ENCODE measurements at places on chromosomes 7 and 10. TPM values are rescaled to one million over a fixed set of nuclear protein-coding genes. Genes with fewer than 3 reads are reported as not detected.

Gene SFRP4
- 26.8 TPM for polyA plus RNA-seq

Gene PRR15
- 0.38 TPM for polyA plus RNA-seq

Gene ALOX5
- polyA plus RNA-seq = 3.8 TPM

Gene AS3MT
- polyA plus RNA-seq = 11.8 TPM

Gene MSS51
- polyA plus RNA-seq = 6.4 TPM

- DNase-seq = no peak
Observed at GRCh38 chr10:110398419-110399105, 93.8 kb upstream of the SMNDC1 start.

- no peak for DNase-seq
Observed at GRCh38 chr7:28678431-28678965, 266.2 kb downstream of the CREB5 start.

DNA sequence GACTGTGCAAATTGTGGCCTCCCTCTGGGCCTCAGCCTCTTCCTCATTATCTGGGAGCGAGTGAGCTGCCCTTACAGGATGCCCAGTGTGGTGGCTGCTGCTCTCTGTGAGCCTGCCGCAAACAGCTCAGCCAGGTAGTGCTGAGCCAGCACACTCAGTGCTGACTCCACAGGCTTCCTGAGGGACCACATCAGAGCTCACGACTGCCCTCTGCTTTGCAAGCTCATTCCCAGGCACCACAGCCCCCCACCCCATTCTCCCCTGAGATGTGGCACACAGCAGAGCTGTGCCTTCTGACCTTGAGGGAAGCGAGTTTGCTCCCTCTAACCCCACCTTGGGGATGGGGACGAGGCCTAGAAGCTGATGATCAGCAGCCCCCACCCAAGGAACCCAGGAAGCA is 230.5 kb upstream of the PPP2R2D start:
- no peak for DNase-seq

DNA sequence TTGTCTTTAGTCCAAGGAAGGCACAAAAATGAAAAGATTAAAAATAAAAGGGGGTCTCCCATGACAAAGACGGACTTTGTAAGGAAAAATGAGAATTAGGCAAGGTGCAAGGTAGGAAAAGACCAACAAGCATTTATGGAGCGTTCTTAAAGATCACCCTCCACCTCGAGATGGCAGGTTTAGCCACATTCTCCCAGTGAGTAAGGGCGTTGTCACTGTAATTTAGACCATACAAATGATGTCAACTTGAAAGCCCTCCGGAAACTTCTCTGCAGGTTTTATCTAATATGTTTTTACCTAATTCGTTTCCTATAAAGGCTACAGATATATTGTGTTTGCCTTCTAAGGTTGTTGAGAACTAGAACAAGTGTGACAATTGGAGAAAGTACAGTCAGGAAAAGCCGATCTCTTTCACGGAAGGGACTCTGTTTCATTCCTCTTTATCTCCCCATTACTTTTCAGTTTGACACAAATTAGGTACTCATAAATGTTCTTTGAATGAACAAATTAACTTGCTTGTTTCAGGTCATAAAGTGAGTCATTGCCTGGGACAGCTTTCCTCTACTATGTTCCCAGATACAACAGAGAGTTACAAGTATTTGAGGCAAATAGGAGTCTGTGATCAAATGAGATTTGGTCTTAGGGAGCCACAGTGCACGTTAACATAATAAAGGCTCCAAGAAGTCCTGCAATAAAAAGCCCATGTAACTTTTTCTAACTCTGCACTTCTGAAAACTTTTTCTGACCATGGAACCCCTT is 102.6 kb upstream of the HABP2 start:
- DNase-seq = no peak

DNA sequence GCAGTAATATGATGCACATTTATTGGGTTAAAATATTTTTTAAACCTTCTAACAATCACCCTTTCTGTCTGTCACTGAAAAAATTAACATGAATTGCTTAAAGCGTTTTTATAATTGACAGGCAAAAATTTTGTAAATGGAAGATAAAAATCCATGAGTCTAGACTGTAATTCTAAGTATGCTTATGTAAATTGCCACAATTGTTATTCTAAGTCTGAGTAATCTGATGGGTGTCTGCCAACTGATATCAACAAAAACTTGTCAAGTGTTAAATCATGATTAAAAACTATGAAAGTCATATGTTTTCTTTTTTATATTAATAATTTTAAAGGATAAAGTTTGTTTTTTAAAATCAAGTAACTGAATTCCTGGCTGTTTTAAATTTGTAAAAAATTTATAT is 208.2 kb downstream of the CDK14 start:
- no peak for DNase-seq

DNA sequence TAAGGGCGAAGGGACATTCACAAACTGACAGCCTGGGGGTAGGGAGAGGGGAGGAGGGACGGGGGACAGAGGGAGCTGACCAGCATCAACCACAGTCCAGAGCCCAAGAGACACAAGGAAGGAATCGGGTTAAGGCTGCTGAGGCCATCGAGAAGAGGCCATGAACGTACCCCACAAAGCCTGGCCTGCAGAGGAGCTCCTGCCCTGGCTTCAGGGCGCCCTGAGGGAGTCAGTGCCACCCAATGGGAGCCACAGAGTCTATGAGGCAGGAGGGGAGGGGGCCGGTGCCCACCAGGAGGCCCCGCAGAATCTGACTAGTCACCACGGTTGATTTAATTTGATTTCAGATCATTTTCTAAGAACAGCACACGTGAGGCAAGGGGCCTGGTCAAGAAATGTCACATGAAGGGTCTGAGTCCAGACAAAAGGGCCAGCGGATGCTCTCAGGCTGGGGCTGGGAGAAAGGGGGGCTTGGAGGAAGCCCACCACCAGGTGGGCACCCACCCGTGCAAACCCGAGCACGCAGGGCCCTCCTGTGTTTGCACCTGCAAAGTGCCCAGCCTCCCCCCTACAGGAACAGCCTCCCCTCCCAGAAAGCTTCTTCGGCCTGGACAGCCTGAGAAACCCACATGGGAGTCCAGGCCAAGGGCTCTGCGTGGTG is 40.4 kb downstream of the CAMK2B start:
- DNase-seq = no peak

GRCh38 chr10:110547139-110547761 is 20.2 kb upstream of the SMC3 start:
- peak; percentile 60 for DNase-seq

DNA sequence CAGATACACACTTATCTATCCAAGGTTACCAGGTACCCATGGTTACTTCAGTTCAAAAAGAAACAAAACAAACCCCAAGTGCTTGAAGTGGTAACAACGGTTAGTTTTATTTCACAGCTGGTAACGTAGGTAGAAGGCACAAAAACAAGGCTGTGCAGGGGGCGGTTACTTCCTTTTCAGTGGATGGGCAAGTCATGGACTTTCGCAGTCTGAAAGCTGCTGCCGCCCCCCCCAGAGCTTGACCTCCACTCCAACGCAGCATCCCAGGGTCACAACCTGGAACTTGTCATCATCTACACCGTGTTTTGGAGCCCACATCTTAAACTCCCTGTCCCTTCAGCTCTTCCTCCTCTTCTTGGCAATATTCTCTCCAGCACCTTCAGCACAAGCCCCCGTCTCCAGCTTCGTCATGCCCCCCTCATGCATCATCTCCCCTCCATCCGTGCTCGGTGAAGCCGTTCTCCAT is 181.2 kb upstream of the ITGB1 start:
- DNase-seq = no peak

DNA sequence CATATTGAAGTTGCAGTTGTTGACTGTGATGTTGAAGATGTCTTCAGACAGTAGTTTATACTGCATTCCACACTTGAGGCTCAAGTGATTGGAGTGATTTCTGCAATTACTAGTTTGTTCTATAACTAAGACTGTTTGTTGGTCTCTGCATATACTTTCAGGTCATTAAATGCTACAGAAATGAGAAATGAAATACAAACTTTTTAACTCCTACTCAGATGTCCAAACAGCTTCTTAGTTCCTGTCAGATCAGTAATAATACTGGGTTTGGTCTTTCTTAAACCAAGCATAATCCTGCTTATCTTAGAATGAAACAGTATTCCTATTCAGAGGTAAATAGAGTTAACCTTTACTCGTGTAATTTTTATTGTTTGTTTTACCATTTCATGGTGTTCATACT is 115.9 kb downstream of the CCNY start:
- no peak for DNase-seq

DNA sequence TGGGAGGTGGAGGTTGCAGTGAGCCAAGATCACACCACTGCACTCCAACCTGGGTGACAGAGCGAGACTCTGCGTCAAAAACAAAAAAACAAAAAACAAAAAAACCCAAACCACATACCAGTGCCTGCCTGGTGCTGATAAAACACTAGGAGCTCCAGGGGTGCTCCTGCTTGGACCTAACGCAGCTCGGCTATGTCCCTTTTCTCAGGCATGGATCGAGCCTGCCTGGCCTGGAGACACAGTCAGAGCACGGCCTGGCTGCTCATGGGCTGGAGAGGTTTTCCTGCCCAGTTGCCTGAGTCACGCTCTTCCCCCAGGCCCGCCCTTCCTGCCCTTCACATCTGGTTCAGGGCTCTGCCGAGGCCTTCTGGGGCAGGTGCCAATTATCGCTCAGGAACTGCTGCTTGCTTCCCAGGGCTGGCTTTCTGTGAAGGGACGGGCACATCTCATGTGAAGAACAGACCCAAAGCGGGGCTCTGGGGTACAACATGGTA is 12.6 kb upstream of the NPFFR1 start:
- DNase-seq = no peak

GRCh38 chr10:3067859-3068179 is 471 bp downstream of the PFKP start:
- DNase-seq = no peak

DNA sequence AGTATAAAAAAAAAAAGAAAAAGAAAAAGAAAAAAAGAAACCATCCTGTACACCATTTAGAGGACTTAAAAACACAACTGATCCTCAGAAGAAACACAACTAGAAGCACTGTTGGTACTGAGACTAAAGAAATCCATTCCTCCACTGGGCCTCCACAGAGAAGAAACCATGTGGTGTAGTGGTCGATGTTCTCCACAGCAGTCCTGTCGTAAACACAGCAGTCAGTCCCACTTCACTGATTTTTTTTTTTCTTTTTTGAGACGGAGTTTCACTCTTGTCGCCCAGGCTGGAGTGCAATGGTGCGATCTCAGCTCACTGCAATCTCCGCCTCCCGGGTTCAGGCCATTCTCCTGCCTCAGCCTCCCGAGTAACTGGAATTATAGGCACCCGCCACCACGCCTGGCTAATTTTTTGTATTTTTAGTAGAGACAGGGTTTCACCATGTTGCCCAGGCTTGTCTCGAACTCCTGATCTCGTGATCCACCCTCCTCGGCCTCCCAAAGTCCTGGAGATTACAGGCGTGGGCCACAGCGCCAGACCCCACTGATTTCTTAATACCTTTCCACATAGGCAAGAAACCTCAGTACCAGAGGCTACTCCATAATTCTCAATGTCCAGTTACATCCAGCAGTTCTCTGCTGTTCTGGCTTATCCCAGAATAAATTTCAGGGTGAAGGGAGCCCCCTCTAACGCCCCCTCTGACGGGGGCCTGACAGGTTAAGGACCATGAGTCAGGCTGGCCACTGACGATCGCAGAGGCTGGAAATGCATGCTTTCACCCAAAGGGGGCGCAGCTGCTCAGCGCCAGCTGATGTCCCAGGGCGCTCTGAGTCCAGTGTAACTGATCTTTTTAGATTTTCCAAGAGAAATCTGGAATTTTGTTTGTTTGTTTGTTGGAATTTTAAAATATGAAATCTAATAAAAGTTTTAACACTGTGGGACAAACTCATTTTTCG is 24.8 kb upstream of the FFAR4 start:
- no peak for DNase-seq

DNA sequence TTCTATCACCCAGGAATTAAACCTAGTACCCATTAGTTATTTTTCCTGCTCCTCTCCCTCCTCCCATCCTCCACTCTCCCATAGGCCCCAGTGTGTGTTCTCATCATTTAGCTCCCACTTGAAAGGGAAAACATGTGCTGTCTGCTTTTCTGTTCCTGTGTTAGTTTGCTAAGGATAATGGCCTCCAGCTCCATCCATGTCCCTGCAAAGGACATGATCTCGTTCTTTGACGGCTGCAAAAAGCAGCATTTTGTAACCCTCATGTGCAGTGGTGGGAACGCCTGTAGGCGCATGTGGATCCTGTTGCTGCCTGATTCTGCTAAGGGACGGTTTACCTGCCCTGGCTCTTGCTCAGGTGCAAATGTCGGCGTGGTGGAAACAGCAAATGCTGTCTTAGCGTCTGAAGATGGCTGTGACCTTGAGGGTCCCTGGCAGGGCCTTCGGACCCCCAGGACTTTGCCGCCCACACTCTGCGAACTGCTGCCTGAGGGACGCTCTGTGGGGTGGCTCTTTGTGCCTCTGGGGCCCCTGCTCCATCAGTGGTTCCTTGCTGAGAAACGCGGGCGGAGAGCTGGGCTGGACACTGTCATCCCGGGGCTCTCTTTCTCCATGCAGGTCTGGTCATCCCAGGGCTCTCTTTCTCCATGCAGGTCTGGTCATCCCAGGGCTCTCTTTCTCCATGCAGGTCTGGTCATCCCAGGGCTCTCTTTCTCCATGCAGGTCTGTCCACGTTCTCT is 5.6 kb upstream of the MTG1 start:
- DNase-seq = no peak

- DNase-seq = no peak
Observed at GRCh38 chr7:45976485-45976856, 55.4 kb upstream of the IGFBP3 start.

- no peak for DNase-seq
Observed at GRCh38 chr10:113987805-113988204, 55.9 kb upstream of the ADRB1 start.

DNA sequence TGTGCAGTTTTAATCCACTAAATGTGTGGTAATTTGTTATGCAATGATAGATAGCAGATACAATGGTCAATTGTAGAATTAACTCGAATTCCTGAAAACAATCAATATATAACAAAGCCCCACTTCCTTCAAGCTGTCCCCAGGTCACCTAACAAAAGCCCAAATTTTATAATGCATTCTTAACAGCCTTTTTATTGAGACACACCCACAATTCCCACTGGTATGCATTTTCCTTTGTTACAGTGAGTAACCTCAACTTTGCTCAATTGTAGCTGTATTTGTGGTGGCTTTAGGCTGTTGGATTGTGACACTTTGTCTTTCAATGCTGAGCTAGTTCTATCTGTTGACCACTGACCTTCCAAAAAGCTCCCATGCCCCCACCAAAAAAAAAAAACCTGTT is 279.8 kb upstream of the CACNA2D1 start:
- DNase-seq = no peak

GRCh38 chr7:150425670-150426069 is 24.8 kb upstream of the GIMAP8 start:
- DNase-seq = no peak

GRCh38 chr10:102678842-102679289 is 34.6 kb downstream of the TRIM8 start:
- no peak for DNase-seq

GRCh38 chr7:132941905-132942304 is 140.0 kb downstream of the CHCHD3 start:
- DNase-seq = no peak

GRCh38 chr7:33471636-33472242 is 342.4 kb downstream of the BBS9 start:
- DNase-seq = no peak

- no peak for DNase-seq
Observed at GRCh38 chr7:154884348-154884920, 118.5 kb downstream of the PAXIP1 start.
